Right hindlimb (tissue), 1 donor: ENCODE measurements at places on chromosomes 12 and 14.

DNA sequence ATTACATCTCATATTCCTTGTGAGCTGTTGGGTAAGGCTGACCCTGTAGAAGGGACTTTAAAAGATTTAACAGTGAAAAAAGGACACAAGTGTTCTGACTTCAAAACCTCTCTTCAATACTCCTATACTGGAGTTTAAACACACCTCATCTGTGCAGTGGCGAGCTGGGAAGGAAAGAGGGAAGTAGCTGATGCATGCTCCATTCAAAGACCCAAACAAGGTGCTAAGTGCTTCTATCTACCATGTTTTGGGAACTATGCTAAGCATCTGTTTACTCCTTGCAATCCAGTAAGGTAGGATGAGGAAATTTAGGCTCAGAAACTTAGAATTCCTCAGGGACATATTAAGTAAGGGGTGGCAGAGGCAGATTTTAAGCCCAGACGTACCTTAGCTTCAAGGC, 16.4 kb upstream of the DNM1L start:
- DNase-seq: no peak

- peak; percentile 42 for DNase-seq
These were observed 25.0 kb downstream of the ERP27 start for GRCh38 chr12:14913381-14913781.

- DNase-seq: no peak
These were observed 1.7 kb upstream of the CLEC4C start for GRCh38 chr12:7748852-7749251.

DNA sequence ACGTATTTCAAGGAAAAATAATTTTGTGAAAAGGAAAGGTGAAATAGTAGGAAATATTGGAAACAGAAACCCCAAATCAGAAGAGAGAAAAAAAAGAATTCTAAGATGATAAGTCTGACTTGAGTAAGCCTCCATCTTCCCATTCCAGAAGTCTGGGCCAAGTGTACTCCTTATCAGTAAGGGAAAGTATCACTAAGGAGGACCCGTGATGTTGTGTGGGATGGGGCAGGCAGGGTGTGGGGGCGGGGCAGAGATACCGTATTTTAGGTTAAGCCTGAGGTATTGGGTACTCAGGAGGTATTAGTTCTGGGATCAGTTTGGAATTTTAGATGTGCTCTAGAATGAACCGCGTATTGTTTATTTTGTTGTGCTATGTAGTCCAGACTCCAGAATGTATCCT, 33.8 kb upstream of the PSMA6 start:
- DNase-seq: no peak

DNA sequence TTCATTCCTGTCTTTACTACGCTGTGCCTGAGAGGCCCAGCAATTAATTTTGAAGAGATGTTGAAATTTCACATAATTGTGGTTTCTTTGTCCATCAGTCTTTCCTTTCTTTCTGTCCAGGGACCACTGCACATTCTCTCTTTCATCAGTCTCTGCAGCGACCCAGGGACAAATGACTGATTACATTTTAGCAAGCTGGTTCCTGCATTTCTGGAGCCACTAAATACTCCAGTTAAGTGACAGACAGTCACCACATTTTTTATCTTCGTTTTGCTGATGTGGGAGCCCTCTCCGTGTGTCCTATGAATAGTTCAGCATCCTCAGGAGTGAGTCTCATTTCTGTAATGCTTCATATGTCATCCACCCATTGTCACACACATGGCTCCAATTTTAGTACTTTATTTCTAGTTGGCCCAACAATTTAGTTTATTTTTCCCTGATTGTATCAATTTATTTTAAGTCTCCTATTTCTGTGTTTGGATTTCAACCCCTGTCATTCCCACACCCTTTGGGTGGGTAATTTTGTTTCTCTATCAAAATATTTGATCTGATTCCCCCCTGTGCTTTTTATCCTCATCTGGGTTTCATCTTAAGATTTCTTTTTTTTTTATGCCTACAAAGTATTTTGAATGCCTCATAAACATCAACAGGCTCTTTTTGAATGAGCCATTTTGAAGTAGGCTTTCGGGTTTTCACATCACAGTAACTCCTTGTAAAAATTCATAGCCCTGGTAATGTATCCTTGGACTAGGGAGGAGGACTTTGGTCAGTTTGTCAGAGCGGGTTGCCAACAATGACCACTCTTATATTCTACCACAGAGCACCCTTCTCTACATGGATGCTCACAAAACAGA, 1196.5 kb downstream of the GALC start:
- no peak for DNase-seq

DNA sequence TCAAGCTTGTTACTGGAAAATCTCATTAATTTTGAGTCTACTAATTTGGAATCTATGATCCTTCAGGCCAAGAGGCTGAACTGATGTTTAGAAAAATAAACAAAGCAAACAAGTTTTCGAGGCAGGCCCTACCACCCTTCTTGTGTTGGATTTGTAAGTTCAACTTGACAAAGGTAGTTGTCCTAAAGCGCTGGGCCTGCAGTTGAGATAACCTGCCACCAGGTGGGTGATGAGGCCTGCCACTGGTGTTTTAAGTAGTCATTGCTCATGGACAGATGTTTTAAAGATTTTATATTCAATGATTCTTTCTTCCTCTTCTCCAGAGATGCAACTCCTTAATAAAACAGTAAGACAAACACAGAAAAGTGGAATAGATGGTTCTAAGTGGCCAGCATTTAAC, 19.4 kb downstream of the ACVRL1 start:
- no peak for DNase-seq

DNA sequence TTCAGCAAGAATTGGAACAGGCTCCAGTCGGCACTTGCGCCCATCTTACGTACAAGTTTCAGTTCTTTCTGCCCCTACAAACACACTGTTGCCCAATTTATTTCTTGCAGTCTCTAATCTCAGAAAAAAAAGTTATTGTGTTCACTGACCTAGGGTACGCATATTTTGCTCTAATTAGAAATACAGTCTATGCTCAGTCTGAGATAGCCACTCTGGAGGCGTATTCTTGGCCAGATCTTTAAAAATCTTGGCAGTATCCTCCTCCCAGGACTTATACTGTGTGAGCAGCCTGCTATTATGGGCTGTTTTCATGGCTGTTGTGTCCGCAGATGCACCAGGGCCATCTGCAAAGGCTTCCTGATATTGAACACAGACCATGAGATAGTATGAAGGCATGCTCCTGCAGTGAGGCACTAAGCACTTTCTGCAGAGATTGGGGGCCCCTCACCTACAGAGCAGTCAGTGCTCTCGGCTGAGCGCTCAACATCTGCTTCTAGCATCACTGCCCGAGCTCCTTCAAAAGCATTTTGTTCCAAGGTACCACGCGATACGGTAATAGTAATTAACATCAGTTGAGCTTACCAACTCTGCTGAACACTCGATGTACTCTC, 57.9 kb downstream of the PPM1H start:
- no peak for DNase-seq

DNA sequence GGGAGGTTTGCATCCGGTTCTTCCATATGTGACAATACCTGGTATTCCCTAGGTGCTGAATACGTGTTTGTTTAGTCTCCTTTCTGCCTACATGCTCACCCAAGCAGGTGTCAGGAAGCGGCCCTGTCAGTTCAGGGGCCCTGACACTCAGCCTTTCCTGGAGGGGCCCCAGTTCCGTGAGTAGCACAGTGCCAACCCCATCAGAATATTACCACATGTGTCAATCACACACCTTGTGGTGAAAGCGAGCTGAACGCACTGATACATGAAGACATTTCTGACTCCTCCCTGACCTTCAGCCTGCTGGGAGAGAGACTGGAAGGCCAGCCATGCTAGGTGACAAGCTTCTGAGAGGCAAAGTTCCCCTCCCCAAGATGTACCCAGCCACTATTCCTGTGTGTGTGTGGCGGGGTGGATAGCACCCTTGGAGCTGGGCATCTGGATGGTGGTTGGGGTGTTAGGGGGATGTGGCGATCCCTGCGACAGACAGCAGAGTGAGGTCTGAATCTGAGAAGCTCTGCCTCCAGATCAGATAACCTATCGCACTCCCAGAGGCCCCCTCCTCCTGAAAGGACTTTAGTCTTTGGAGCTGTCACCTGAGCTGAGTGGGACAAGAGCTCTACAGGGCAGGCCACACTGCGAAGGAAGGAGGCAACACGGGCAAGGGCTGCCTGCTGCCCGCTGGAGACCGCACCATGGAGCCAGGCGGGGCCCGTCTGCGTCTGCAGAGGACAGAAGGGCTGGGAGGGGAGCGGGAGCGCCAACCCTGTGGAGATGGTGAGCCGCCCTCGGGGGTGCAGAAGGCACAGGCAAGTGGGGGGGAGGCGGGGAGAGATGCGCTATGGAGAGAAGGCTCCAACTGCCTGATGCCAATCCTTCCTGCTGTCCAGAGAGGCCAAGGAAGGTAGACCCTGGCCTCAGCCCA, at the start of gene SOAT2:
Gene SOAT2, plus strand, starts transcription at position 604 of the 925 bp plus-strand sequence. Its CDS starts 92 bp downstream, at position 696.
- DNase-seq: no peak

DNA sequence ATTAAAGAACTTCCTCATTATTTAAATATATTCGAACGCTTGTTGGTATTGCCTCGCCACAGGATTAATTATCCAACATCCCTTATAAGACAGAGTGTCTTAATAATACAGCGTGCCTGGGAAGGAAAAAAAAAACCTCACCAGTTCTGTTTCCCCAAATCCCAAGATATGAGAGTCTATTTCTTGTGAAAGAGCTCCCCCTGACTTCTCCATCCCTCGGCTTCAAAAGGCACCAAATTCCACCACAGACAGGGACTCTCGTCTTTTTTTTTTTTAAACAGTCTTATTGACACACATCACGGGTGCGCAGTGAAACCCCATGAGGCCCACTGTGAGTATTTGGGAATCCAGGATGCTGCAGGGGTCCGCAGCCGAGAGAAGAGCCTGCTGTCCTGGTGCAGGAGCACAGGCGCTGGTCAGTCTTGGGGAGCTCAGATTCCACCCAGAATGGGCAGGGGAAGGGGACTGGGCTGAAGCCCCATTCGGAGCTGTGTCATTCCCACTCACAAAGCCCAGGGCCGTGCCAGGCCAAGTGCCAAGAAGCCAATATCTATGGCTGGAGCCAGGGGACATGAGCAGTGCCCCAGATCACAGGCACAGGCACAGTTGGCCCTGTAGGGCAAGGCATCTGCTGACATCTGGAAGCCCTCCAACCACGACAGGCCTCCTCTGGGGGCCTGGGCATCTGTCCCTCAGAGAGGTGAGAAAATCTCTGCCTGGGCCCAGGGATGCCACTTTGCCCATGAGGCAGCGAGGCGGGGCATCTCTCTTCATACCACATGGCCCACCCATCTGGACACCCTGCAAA, 71.9 kb downstream of the BCL11B start:
- DNase-seq: no peak

DNA sequence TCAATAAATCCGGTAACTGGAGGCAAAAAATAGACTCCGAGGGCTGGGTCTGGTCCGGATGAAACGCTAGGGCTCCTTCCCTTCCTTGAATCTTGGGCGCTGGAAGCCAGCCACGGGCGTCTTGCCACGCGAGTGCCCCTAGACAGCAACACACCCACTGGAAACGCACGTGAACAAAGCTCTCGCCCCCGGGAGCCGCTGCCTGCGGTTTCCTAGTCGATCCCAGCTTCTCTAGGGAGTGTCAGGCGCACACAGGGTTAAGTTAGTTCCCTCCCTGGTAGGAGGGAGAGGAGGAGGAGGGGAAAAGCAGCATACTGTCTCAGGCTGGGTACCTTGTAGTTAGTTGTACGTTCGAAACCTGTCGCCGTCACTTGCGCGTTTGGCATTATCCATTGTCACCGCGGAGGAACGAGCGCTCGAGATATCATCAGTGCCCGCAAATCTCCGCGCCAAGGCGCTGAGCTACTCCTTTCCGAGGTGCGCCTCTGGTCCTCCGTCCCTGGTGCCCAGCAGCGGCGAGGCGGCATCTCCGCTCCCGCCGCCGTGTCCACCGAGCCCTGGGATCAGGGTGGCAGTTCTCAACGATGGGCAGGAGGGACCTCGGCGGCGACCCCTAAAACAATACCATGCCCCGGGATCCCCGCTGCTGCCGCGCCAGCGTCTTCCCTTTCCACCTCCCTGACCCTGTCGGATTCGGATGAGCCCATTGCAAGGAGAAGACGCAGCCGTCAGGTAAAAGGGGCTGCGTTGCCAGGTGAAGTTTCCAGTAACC, at the start of gene FLRT2:
Gene FLRT2, plus strand, starts transcription at position 342 of the 772 bp plus-strand sequence. CDS start 91,371 bp downstream, outside the sequence.
- DNase-seq: peak; percentile 87

DNA sequence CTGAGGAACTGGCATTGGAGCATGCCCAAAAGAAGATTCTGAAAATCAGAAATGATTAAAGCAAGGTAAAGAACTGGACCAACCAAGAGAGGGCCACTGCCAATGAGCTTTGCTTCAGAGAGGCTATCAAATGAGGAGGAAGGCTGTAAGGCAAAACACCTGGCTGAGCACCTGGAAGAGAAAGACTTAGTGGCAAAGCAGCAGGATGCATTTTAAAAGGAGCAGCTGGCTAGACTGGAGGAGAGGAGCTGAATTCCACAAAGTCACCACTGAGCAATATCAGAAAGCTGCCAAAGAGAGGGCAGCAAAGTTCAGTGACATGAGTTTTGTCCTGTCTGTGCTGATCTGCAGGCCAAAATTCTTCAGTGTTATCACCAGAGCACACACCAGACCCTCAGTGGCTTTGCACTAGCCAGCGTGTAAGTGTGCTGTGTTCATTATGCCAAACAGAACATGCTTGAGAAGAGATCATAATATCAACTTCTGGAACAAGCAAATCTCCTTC, 338.7 kb downstream of the TRHDE start:
- no peak for DNase-seq

DNA sequence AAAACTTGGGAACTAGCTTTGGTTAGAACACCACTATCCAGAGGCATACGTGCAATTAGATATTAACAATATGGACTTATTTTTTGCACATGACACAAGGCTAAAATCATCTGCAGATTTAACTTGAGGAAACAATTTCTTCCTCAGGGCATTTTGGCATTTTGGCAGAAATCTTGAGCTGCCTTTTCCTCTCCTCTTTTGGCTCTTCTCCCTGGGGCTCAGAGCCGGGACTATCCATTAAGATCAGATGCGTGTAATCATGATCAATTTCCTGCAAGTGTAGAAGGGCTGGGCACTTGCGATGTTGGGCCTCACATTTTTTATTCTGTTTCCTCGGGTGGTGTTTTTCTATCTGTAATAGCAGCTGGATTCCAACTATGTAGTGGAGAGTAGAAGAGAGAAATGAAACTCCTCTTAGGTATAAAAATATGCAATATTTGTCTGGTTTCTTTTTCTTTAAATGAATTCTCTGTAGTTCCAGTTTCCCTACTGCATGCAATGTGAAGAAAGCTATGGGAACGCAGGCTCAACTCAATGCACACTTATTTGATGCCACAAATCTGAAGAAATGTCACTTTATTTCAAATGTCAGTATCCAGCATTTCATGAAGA, 1010.8 kb downstream of the FLRT2 start:
- DNase-seq: no peak

DNA sequence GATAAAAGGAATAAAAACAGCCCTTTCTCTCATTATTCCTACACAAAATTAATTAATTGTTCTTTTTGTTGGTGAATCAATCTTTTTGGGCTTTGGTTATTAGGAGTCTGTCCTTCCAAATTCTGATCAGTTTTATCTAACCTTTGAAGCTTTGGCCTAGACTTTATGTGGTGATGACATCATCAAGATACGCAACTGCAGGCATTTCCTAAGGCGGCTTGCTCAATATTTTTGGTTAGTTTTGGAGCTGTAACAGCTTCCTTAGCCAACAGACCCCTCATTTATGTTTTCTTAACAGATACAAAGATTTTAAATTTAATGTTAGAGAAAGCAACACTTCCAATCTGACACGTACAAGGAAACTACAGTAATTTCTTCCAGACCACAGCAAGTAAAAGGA, 87.8 kb upstream of the PDE3A start:
- DNase-seq: no peak
